ENCODE measurements at places on chromosomes 6 and 20.

DNA sequence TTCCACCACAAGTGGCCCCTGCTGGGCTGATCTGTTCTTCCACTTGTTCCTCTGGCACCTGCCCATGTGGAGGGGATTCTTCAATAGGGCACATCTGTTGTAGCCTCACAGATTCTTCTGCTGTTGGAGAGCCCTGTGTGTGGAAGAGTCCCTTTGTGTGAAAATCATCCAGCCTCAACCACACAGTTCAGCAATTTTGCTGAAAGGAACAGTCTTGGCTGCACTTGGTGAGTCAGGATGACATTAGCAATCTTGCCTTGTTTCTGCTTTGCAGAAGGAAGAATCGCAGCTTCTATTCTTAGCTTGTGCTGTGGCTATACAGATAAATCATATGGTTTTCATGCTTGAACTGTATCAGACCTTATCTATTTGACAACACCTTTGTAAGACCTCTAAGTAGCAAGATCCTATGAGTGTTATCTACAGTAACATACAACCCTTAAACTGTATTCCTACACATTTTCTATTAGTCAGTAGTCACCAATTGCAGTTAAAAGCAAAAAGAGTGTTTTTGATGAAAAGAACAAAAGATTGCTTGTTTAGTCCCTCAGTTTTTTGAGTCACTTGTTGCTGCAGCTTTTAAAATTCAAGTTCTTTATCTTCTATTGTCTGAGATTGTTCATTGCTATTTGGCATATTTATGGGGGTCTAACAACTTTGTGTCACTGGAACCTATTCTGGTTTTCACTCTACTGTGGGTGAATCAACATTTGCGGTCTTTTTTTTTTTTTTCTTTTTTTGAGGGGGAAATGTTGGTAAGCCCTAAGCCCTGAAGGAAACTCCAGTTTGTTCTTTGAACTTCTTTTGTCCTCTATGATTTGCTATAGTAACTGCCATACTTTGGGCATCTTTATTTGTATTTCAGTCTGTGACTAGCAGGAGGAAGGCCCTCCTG lies 231.6 kb downstream of the TFAP2B start:
- peak; percentile 46 for DNase-seq

DNA sequence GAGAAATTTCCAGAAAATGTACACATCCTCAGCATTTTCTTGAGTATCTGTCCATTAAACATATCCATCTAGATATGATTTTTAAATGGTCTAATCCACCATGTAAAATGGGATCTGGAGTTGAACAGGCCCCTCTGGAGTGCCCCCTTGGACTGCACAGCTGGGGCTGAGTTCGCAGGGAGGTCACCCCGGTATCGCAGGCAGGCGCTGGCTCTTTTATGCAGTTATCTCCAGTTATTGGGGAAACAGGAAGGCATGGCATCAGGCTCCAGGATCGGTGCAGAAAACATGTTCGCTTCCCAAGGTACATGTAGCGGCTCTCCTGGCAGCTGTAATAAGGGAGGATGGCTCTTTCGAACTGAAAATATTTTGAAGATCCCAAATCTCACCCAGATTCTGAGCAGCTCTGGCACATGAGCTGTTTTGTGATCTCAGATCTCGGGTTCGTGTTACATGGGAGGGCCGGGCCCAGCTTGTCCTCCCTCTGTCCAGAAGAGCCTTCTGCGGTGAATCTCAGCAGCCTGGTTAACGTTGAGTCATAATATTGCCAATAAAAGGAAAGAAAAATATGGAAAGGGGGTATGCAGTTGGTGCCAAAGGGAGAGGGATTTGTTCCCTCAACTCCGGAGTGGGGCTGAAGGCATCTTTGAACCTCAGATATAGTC lies 167.7 kb downstream of the EYA2 start:
- DNase-seq = no peak

GRCh38 chr6:38415231-38416005 lies 224.3 kb downstream of the BTBD9 start:
- DNase-seq = no peak

DNA sequence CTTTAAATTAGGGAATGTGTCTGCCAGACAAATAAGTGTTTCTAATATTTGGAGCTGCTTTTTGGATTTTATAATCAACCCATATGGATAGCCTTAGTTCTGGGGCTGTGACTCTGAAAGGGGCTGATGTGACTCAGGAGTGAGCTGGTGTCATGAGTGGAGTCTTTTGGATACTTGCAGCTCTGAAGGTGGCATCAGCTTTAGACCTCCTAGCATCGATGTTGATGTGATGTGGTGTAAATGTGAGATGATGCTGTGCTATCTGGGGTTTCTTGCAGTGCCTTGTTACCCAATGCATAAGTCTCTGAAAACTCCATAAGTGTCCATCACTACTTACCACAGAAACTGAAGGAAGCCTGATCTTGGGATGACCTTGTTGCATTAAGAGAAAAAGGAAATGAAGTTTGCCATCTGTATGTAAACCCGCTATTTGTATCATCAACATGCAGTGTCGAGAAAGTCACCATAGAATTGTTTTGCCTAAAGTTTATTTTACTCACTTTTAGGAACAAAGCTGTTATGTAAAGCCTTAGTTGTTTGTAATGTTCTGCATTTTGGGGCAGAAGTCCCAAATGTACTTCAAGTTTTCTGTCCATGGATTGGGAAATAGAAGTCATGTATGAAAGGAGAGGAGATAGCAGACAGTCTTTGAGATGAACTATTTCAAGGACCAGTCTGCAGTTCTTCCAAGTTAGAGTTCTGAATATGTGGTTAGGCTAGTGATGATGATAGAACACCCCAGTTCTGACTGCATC lies 8.0 kb downstream of the FOXO3 start:
- no peak for DNase-seq

DNA sequence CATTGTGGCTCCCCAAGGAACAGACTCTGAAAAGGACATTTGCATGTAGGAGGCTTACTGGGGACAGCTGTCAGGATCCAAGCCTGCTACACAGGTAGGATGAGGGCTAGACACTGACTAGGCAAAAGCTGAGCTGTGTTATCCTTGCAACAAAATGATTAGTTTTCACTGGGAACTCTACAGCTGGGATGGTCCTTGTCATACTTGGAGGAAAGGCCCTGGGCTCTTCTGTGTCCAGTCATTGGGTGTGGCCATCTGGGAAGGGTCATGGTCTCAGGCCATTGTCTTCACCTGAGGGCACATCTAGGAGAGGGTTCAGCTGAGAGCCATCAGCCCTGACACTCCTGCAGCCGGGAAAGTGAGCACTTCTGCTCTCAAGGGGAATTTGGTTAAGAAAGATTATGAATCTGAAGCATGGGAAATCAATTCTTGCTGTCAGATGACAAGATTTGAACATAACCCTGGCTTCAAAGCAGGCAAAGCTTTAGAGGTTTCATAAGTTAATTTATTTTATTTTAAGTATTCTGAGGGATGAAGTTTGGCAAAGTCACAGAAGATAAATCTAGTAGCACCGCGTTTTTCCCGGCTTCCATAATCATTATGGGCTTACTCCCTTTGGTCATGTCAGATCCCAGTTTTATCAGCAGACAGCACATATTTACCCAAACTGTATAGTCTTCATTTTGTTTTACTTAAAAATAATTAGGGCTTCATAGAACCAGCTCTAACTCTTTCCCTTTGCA lies 78.4 kb upstream of the SLC22A23 start:
- DNase-seq = no peak

- DNase-seq = no peak
Measured at GRCh38 chr20:44125332-44126127, 61.5 kb downstream of the JPH2 start.

GRCh38 chr20:51412333-51412871 lies 130.1 kb downstream of the NFATC2 start:
- peak; percentile 54 for DNase-seq

DNA sequence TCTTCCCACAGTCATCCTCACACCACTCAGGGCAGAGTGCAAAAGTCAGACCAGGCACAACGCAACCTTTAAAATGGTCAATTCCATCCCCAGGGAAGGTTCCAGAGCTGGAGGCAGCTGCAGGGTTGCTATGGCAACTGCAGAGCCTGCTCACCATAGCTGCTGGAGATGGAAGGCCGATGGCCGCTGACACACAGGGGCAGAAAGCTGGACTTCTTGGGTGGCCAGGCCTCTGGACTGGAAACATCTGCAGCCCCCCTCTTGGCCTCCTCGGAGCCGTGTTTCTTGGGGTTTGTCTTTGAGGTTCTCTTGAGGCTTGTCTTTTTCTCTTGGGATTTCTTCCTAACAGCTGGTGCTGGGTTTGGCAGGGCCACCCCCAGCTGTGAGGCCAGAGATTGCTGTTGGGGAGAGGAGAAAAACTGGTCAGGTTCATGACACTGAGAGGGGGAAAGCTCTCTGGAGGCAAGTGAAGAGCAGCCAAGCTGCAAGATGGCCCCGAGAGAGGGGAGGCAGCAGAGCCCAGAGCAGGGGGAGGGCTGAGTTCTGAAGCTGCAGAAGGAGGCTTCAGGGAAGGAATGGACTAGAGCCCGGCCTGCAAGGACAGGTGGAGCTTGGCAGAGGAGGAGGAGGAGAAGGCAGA lies 10.2 kb downstream of the BNIP5 start:
- DNase-seq = peak; percentile 51

DNA sequence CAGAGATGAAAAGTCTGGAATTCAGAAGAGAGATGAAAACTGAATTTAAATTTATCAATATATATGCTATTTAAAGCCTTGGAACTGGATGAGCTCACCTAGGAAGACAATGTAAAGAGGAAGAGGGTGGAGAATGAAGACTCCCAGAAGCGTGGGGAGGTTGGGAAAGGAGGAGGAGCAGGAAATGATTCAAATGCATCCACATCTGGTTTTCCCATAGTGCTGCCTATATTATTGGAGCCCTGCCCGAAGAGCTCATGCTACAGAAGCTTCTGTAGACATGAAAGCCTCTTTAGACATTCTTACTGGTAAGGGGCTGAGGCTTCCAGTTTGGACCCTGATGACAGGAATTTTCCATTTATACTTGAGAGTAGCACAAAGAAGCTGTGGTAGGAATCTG lies 19.2 kb downstream of the PDE7B start:
- no peak for DNase-seq
